Hepatic stellate cell (primary cell): ENCODE measurements at places on chromosomes 6 and 20.

- no peak for DNase-seq
Observed at GRCh38 chr20:57224641-57225138, 41.8 kb downstream of the BMP7 start.

GRCh38 chr20:51413857-51414256 is 128.7 kb downstream of the NFATC2 start:
- DNase-seq: no peak

GRCh38 chr6:25279748-25280343 is 672 bp downstream of the CARMIL1 start:
- DNase-seq: no peak

DNA sequence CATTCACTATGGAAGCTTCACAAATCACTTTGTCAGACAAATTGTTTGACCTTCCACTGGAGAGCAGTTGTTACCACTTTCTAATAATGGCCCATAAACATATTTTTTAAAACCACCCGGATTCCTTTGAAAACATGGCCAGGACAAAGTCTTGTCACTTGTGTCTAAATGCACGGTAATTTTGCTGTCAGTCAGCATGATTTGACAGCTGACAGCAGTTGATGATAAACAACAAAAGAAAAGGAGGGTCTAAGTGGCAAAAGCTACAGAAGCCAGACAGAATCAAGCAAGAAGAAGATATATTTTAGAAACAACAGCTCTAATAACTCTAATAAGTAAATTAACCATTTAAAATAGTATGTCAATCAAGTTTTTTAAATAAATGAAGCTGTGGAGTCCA is 27.7 kb upstream of the CARMIL1 start:
- DNase-seq: no peak

DNA sequence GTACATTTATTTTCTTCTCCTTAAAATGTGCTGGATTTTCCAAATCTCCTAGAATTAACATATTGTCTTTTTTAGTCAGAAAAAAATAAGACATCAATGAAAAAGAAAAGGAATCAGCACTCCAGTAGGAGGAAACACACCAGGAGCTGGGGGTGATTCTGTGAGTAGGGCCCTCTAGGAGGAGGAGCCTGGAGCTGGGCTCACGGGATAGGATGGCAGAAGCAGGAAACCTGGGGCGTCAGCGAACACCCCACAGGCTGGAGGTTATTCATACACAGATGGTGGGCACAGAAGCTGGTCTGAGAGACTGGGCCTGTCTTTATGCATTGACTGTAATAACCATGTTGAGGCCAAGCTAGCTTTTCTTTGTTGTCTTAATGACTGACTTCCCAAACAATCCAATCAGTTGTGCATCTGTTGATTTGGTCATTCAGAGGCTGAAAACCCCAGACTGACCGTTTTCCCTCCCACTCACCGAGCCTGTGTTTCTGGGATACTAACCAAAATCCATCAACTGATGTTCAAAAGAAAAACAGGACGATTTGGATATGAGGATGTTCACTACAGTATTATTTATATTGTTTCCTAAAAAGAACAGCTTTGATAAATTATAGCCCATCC is 53.1 kb downstream of the CPNE5 start:
- no peak for DNase-seq

DNA sequence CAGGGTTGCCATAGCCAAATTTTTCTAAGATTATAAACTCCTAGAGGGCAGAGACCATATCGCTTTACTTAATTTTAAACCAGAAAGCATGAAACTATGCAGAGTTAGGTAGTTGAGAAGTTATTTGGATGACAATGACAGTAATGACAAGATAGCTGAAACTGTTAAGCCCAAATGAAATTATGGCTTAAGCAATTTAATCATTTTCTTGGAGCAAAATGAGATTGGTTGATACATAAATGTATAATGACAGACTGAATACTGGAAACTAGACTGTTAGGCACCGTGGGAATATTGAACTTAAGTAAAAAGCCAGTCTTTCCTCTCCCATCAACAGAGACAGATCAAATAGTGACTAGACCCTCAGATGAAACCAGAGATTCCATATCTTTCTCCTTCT is 670.3 kb upstream of the NRSN1 start:
- no peak for DNase-seq

DNA sequence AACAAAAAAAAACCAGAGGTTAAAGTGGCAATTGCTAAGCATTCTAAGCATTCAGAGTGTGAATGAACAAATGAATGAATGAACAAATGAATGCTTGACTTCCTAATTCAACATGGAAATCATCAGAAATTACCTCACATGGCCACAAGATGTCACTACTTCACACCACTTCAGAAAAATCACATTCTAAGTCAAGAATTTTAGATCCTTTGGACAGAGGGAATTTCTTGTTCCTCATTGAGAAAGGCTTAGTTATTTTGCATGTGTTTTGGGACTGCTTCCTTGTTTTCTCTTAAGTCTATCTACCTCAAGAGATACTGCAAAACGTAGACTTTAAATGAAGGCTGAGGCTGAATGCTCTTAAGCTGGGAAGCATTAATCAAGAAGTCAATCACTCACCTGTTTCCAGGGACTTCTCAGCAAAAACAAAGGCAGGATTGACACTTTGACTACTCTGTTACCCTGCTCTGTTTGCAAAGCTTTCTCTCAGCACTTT is 120.2 kb downstream of the MBOAT1 start:
- DNase-seq: peak; percentile 8

GRCh38 chr6:137923866-137924653 is 57.0 kb downstream of the TNFAIP3 start:
- DNase-seq: no peak
